ENCODE measurements at places on chromosomes 11 and 22.

- no peak for DNase-seq
These were observed 60.9 kb upstream of the NECTIN1 start for GRCh38 chr11:119789766-119790407.

- no peak for DNase-seq
These were observed 16.7 kb downstream of the ASPHD2 start for GRCh38 chr22:26445577-26446275.

DNA sequence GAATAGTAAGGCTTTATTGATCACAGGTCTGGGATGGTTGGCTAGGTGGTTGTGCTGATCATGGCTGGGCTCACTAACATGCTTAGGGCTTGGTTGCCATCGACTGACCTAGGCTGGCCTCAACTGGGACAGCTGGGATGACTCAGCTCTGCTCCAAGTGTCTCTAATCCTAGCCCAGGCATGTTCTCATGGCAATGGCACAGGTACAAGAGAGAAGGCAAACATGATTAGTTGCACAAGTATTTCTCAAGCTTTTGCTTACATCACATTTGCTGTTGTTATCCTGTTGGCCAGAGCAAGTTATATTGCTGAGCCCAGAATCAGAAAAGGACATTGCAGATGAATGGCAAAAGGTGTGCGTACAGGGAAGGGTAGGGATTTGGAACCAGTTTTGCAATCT is 68.5 kb upstream of the SLC35C1 start:
- no peak for DNase-seq

- DNase-seq = no peak
These were observed 10.7 kb upstream of the IGSF22 start for GRCh38 chr11:18736590-18737148.

- DNase-seq = no peak
These were observed 39.0 kb downstream of the CSNK2A3 start for GRCh38 chr11:11313902-11314692.

- no peak for DNase-seq
These were observed 16.4 kb upstream of the SHANK2 start for GRCh38 chr11:71268706-71269321.
